ENCODE measurements at places on chromosomes 12 and 14.

GRCh38 chr12:109463756-109464155, 13.3 kb downstream of the KCTD10 start:
- DNase-seq = no peak

GRCh38 chr12:26633591-26634210, 199.3 kb downstream of the ITPR2 start:
- peak; percentile 69 for DNase-seq

DNA sequence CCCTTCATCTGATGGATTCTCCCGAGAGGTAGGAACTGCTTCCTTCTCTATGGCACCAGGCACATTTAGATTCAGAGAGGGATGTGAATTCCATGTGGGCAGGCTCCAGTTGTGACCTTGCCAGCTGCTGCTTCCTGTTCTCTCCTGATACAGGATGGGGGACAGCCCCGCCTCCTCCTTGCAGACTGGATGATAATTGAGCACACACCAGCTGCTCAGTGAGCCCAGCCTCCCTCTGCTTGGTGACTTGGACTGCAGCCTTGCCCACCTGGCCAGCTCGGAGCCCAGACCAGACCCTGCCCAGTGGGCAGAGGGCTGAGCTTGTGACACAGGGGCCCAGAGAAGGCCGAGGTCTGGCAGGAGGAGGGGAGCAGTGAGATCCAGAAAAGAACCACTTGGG, 90.2 kb downstream of the CALM1 start:
- DNase-seq = no peak

GRCh38 chr12:52523824-52524223, 3.6 kb upstream of the KRT5 start:
- DNase-seq = no peak

- no peak for DNase-seq
These were observed 11.8 kb downstream of the TMCC3 start for GRCh38 chr12:94638521-94638920.

DNA sequence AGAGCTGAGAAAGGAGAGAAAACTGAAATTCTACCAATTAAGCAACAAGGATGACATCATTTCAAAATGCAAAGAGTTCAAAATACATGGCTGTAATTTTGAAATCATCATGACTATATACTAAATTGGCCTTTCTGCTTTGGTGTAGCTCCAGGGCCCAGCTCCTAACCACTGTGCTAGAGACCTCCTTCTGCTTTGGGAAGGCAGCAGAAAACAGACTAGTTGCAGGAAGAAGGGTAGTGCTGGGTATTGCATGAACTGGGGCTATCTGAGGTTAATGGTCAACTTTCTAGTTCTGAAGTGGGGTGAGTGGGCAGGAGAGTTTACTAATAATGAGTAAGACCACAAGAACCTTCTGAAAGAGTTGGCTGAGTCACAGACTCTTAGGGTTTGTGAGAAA, 66.2 kb downstream of the PTGER2 start:
- no peak for DNase-seq

GRCh38 chr14:69775012-69775411, 8.1 kb downstream of the SRSF5 start:
- no peak for DNase-seq

GRCh38 chr12:63496654-63497053, 171.6 kb downstream of the DPY19L2 start:
- DNase-seq = no peak

DNA sequence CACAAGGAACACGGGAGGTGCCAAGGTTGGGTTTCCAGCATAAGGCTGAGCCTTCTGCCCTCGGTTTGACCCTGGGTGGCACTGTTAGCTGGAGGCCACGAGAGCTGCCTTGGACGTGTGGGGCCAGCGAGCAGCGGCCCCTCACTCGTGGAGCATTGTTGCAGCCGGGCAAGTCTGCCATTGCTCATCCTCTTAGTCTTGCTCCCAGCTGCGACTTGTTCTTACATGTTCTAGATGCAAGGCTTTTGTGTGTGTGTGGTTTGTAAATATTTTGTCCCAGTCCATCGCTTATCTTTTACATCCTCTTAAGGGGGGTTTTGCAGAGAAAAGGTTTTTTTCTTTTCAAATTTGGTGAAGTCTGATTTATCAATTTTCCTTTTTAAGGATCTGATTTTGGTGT, 21.1 kb upstream of the C1S start:
- no peak for DNase-seq

GRCh38 chr12:42015051-42015461, 129.6 kb downstream of the GXYLT1 start:
- DNase-seq = no peak

- no peak for DNase-seq
These were observed 14.7 kb upstream of the CDH24 start for GRCh38 chr14:23071921-23072539.

DNA sequence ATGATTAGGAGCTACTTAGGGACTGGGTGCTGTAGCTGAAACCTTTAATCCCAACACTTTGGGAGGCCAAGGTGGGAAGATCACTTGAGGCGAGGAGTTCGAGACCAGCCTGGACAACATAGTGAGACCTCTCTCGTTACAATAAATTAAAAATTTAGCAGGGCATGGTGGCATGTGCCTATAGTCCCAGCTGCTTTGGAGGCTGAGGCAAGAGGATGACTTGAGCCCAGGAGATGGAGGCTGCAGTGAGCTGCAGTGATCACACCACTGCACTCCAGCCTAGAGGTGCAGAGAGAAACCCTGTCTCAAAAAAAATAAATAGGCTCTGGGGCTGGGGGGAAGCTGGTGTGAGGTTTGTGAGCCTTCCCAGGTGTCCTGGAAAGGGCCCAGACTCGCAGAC, 97.2 kb downstream of the FBXL14 start:
- DNase-seq = no peak

All from astrocyte of the cerebellum (primary cell).